Neural crest cell (in vitro differentiated cells): ENCODE measurements at places on chromosomes 11 and 22.

GRCh38 chr11:35388061-35388460, 31.3 kb downstream of the SLC1A2 start:
- DNase-seq = no peak

DNA sequence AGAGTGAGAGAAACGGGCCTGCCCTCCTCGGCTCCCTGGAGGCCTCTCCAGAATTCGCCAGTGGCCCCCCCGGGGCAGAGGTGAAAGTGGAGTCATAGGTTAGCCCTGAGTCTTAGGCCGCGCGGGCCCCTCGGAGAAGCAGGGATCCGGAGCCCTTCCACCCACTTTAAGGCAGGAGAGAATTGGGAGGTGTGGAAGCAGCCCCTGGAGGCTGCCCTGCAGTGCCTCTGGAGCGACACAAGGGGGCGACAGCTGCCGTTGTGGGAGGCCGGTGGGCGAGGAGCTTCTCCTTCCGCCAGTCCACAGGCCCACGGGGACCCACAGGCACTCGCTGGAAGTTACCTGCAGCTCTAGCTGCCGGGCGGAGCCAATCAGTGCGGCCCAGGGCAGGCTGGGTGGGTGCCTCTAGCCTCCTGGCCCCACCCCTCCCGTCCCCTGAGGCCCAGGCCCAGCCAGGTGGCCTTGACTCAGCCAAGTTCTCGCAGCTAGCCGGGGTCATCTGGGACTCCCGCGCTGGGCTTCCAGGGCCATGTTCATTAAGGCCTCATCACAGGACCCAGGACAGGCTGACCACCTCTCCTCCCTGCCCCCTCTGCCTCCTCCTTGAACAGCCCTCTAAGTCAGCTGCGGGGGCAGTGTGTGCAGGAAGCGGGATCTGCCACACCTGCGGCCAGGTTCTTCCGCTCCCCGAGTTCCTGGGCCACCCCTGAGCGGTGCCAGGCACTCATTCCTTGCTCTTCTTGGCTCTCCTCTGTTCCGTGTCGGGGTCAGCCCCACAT, 5.0 kb downstream of the DGKZ start:
- DNase-seq = peak; percentile 72

DNA sequence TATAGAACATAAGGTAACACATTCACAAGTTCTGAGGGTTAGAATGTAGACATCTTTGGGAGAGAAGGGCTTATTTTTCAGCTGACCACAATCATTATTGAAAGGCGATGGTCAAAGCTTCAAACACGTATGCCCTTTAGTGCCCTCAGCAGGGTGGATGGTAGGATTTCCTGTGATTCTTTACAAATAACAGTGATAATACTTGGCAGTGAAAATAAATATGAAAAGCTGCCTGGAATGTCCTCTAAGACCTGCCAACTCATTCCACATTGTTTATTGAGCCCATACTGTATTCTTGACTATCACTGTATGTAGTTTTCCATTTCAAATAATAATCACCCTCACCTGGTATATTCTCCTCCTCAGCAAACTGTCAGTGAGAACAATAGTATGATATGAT, 13.7 kb upstream of the MPEG1 start:
- no peak for DNase-seq

GRCh38 chr11:73168925-73169579, 26.9 kb upstream of the FCHSD2 start:
- DNase-seq = no peak

DNA sequence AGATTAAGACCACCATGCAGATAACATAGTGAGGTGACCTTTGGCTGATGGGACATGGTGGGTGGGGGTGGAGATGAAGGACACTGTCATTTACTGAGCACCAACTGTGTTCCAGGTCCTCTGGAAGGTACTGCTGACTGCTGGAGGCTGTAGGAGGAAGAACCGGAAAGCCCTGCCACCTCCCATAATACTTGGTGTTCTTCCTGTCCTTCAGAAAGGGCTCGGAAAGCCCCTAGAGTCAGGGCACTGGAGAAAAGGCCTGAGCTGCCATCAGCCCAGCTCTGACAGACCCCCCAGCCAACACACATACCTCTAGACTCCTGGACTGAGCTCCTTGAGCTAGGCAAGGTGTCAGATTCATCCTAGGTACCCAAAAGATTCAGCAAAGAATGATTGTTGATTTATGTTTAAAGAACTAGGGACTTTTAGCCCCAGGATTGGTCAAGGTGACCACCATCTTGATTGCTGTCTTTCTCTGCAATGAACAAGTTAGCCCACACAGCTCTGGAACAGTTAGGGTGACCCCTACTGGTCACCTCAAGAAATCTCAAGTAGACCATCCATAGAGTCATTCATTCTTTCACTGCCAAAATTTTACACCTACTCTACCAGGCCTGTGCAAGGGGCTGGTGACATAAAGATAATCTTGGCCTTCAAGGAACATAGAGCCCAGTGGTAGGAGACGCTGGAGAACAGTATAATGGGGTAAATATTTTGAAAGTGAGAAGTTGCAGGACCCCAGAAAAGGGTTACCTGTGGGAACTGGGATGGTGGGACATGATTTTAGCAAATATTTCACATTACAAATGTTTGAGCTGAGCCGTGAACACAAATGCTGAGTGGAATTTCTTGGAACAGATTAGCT, 39.4 kb downstream of the IRAG1 start:
- no peak for DNase-seq

DNA sequence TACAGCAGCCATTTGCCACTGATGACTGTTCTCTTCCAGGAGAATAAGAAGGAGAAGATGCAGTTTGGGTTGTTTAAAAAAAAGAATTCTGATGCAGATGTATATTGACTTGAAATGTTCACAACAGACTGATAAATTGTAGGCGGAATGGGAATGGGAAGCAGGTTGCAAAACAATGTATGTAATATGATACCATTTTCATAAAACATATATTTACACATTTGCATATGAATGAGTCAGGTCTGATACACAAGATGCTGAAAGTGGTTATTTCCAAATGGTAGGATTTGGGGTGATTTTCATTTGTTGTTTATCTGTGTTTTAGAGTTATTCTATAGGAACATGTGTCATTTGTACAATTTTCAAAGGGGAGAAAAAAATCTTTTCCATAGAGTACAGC, 9.0 kb upstream of the RCN1 start:
- DNase-seq = no peak

DNA sequence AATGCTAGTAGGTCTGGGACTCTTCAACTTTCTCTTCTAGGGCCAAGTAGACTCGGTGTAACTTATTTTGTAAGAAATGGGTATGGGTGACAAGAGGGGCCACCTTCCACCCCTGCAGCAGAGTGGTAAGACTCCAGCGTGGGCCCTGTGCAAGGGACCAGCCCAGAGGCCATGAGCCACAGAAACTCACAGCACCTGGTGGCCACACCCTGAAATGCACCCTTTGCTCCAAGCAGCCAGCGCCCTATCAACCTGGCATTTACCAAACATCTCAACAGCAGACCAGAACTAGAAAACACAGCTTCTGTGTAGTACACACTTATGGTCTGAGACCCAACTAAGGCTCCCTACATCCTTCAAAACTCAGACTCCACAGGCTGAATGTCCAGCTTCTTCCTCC, 5.7 kb downstream of the CDCA5 start:
- DNase-seq = peak; percentile 46
